GM12865 (cell line): ENCODE measurements at places on chromosomes 4 and X.

DNA sequence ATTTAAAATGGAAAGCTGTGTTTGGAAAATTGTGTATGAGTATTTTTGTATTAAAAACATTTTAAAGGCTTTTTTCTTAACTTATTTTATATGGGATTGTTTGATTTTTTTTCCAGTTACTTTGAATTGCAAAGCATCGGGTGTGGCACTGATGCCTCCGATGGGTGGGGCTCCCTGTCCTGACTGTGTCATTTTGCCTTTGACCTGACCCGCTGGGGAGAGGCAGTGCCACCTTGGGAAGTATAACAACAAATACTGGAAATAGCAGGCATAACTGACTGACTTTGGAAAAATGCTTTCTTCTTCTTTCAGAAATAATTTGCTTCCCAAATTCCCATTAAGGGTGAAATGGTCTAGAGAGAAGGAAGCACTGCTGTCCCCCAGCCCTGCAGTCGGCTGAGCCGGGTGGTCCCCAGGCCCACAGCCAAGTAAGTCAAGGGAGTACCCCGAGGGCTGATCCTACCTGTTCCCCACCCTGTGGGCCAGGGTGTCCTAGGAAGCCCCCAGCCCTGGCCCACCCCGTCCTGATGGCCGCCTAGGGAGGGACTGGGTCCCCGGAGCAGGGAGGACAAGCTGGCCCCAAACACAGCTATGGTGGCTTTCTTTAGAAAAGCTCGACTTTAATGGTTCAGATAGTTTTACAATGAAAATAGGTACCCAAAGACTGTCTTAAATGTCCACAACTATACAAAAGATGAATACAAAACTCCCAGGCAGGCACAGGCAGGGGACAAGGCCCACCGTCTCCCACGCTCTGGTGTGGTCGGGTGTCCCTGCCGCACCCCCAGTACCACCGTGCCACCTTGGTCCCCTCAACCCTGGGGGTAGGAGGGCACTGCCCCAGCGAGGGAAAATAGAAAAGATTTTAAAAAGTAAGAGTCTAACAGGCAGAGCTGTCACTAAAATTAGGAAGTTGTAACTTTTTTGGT is 26.4 kb downstream of the NELFA start:
- no peak for DNase-seq

GRCh38 chr4:180058691-180059215 is 2184.4 kb upstream of the TENM3 start:
- DNase-seq, result peak; percentile 48

- DNase-seq, result no peak
Observed at GRCh38 chr4:41339812-41340809, 83.4 kb downstream of the UCHL1 start.

DNA sequence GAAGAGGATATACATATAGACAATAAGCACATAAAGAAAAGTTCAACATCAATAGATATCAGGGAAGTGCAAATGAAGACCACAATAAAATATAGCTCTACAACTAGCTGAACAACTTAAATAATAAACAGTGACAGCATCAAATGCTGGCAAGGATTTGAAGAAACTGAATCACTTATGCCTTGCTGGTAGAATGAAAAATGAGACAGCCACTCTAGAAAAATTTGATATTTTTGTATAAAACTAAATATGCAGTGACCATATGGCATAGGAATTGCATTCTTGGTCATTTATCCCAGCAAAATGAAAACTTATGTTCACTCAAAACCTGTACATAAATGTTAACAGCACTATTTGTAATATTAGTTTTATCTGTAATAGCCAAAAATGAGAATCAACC is 1102.0 kb downstream of the C4orf33 start:
- no peak for DNase-seq

DNA sequence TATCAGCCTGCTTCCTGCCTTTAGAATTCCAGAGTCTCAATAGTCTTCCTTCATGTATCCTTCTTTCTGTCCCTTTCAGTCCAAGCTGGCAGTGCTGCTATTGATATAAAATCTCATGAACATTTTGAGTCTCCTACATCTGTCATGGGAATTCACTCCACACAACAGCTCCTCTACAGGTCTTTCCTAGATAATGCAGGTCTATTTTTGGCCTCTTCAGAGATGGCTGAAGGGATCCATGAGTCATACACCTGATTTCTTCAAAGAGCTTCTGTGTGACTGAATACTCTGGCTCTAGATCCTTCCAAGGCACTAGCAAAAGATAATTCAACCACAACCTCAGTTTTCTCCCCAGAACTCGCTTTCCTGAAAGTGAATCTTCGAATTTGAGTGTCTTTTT is 115.4 kb downstream of the STPG2 start:
- DNase-seq, result no peak

GRCh38 chr4:20026456-20026855 is 225.2 kb upstream of the SLIT2 start:
- no peak for DNase-seq

- no peak for DNase-seq
Observed at GRCh38 chr4:117773064-117773936, 261.0 kb upstream of the NDST3 start.

DNA sequence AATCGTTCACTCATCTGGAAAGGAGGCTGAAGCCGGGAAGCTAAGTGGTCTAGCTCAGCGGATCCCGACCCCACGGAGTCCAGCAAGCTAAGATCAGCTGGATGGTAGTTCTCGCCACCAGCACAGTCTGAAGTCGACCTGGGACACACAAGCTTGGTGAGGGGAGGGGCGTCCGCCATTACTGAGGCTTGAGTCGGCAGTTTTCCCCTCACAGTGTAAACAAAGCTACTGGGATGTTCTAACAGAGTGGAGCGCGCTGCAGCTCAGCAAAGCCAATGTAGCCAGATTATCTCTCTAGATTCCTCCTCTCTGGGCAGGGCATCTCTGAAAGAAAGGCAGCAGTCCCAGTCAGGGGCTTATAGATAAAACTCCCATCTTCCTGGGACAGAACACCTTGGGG is 555.4 kb downstream of the BCOR start:
- DNase-seq, result no peak

DNA sequence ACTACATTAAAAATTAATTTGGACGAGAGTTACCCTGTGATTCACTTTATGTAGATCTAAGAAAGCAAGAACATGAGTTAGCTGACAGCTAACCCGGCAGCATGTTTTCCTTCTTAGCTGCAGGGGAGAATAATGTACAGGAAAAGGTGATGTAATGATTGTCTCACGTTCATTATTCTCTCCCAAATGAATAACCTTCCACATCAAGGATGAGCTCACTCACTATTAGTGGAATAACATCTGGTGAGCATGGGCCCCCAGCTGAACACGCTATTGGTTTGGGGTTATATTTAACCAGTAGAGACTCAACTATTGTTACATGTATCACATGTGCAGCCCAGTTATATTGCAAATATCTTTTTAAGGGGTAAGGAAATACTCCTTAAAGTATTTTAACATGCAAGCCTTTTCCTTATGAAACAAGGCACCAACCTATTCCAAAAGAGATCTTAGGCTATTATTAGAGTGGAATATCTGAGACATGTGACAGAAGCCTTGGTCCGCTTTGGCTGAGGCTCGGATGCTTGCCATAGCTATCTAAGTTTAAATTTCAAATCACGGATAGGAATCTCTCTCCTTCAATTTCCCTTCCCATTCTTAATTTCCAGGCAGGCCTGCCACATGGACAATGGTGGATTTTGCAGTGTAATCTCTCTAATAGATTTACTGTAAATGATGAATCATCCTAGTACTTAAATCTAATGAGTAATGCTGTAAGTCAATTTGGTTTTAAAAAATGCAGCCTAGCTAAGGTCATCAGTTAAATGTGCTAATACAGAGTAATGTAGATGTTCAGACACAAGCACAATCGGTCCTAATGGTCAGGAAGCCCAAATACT is 99.0 kb upstream of the OTUD4 start:
- no peak for DNase-seq

GRCh38 chr4:166808380-166808779 is 425.9 kb downstream of the SPOCK3 start:
- no peak for DNase-seq

GRCh38 chr4:140254651-140255299 is 100.8 kb upstream of the MAML3 start:
- no peak for DNase-seq

DNA sequence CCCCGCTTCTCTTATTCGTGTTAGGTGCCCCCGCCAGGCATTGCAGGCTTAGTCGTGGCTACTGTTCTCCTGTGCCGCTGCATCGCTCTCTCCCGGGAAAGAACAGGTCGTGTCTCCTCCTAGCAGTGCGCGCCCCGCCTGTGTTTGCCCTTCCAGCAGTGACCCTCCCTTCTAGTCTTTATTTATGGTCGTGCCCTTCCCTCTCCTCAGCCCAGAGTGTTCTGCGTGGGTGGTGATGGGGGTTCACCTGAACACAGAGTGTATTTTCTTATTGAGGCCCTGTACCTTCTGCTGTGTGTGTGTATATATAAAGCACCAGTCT is 15.2 kb downstream of the USP11 start:
- DNase-seq, result no peak

- no peak for DNase-seq
Observed at GRCh38 chr4:147829401-147830101, 97.7 kb downstream of the ARHGAP10 start.

DNA sequence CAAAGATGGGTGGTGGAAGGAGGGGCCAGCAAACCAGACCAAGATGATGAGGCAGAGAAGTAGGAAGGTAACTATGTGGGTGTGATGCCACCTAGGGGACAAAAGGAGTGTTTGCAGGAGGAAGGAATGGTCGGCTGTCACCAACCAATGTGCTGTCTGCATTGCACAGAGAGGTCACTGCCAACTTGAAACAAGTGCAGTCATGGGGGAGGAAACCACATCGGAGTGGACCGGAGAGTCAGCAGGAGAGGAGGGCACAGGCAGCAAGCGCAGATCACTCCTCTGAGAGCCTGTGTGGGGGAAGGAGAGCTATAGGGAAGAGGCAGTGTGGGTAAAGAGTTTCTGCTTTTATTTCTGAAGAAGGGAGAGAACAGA is 38.5 kb upstream of the FGFBP2 start:
- peak; percentile 67 for DNase-seq

- no peak for DNase-seq
Observed at GRCh38 chrX:5549512-5549911, 679.2 kb downstream of the NLGN4X start.

- no peak for DNase-seq
Observed at GRCh38 chrX:5145957-5146356, 1082.7 kb downstream of the NLGN4X start.

DNA sequence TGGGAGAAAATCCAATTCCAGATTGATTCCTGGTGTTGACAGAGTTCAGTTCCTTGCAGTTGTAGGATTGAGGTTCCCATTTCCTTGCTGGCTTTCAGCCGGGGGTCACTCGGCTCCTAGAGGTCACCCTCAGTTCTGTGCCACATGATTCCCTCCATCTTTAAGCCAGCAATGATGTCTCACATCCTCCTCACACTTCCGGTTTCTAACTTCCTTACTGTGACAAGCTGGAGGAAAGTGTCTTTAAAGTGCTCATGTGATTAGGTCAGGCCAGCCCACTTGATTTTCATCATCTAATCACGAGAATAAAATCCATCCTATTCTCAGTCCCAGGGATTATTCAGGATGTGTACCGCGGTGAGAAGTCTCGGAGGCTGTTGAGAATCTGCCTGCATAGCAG is 19.4 kb upstream of the SMIM31 start:
- DNase-seq, result no peak

- no peak for DNase-seq
Observed at GRCh38 chrX:116872931-116873330, 410.2 kb upstream of the CT83 start.

- peak; percentile 51 for DNase-seq
Observed at GRCh38 chrX:106481341-106481740, 130.4 kb upstream of the RADX start.

GRCh38 chrX:68203646-68204045 is 229.6 kb downstream of the OPHN1 start:
- DNase-seq, result no peak

DNA sequence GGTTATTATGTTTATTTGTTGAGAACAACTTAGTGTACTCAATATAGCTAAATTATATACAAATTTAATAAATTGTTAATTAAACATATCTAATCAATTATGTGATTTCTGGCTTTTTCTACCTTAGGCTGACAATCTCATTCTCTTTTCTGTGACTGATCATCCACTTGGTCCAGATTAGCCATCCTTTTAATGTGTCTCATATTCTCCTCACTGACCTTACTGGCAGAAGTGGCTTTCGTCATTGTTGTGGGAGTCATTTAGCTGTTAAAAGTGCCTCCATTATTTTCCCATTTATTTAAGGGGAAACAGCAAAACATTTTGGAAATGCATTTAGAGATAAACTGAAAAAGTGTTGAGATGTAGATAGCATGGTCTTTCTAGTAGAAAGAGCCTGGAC is 172.2 kb downstream of the CCSER1 start:
- no peak for DNase-seq

DNA sequence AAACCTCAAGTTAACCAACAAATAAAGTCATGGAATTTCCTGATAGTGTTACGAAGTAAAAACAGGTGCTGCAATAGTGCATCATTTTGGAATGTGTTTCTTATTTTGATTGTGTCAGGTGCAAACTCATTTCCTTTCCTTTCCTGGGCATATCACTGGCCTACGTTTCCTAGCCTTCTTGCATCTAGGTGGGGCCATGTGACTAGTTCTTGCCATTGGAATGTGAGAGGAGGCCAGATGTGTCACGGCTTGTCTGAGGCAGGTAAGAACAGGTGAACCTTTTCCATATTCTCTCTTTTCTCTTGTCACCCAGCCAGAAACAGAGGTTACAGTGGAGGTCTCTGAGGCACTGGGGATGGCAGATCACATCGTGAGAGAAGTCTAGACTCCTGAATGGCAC is 868.0 kb downstream of the RPA4 start:
- no peak for DNase-seq

DNA sequence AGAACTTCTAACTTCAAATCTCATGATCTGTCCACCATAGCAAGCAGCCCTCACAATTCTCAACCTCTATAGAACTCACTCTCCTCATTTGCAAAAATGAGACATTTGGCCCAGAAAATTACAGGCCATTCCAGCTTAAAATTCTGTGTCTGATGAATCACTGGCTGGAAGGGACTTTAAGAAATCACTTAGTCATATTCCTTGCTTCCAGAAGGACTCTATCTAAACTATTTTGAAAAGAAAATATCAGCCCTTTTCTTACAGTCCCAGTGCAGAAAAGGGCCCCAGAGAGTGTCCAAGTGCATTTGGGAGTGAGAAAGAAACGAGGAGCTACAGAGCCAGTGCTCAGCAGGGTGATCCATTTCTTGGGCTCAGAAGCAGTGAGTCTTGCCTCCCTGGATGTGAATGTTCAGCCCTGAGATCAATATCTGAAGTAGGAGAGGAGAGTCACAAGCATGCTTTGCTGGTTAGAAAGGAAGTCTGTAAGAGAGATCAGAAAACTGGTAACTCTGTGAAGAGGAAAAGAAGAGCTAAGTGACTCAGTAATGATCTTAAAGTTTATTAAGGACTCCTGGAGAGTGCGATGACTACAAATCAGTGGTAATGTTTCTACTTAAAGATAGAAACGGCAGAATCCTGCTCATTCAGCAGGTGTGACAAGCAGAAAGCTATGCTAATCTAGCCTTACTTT is 139.8 kb downstream of the PALLD start:
- no peak for DNase-seq
